ENCODE measurements at places on chromosomes 2 and 18.

DNA sequence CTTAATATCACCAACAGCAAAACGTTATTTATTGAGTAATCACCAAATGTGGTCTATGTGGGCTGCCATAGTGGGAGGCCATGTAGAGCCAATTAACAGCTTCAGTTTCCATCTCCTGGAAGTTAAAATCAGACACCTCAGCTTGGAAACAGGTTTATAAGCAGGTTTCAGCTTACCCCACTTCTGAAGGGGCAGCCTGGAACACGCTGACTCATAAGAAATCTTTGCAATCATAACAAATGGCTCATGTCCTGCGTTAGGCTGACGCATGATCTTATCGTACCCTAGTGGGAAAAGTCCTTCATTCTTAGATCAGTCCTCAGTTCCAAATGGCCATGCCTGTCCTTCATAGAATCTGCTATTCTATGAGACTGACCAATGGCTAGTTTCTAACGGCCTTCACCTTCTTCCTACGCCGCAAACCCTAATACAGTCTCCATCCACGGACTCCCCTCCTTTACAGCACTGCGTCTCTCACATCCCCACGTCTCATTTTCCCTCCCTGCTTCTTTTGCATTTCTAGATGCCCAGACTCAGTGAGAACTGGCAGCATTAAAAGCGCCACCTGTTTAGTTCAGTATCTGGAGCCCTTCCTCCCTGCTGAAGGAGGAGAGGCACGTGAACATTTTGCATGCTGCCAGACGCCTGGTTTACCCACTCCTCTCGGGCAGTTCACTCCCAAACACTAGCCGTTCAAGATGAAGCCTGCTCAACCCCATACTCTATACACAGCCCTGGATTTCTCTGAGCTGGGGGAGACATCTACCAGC, 24.2 kb upstream of the BZW1 start:
- peak; percentile 57 for DNase-seq

DNA sequence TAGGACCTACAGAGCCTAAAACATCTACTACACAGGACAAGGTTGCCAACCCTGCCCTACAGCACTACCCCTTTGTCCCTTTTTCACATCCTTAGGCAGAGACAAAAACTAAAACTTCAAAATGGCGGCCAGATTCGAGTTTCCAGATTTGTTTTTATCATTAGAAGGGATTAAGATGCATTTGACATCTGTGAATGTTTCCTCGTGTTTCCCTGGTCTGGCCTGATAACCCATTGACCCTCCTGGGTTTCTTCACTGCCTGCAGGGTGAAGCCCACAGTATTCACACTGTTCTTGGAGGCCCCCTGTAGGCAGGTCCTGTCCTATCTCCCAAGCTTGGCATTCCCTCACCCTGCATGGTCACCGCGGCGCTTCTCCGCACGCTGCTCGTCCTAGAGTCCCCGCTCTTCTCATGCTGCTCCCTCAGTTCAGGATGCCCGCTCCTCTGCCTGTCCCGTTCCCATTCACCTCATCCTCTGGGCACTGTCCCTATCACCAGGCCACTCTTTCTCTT, 67.6 kb downstream of the TPGS2 start:
- DNase-seq = no peak

GRCh38 chr2:10519394-10519740, 71.2 kb upstream of the ODC1 start:
- DNase-seq = no peak

GRCh38 chr2:112924360-112924759, 13.4 kb downstream of the IL37 start:
- no peak for DNase-seq

GRCh38 chr2:204691911-204692510, 146.7 kb downstream of the PARD3B start:
- DNase-seq = peak; percentile 39

- no peak for DNase-seq
These were observed 39.5 kb upstream of the DYNAP start for GRCh38 chr18:54551590-54551989.

GRCh38 chr2:152093464-152093863, 5.4 kb downstream of the CACNB4 start:
- no peak for DNase-seq

GRCh38 chr2:105790461-105791149, 45.9 kb downstream of the NCK2 start:
- DNase-seq = no peak

DNA sequence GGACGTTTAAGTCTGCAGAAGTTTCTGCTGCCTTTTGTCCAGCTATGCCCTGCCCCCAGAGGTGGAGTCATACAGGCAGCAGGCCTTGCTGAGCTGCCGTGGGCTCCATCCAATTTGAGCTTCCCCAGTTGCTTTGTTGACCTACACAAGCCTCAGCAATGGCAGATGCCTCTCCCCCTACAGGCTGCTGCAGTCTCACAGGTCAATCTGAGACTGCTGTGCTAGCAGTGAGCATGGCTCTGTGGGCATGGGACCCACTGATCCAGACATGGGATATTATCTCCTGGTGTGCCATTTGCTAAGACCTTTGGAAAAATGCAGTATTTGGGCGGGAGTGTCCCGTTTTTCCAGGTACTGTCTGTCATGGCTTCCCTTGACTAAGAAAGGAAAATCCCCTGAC, 726.0 kb downstream of the ERBB4 start:
- no peak for DNase-seq

GRCh38 chr2:33085646-33086045, 138.9 kb downstream of the LTBP1 start:
- no peak for DNase-seq

DNA sequence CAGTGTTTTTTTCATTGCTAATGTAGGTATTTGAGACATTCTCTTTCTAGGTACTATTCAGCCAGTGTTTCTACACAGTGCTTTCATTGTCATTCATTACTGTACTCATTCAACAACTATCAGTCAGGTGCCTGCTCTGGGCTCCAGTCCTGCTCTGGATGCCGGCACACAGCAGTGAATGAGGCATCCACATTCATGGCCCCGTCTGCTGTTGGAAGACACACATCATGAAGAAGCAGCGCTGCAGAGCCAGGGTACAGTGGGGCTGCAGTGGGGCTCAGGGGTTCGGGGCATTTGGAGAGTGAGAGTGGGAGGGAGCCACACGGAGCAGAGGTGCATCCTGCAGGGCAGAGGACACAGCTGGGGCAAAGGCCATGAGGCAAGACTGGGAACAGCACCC, 737.2 kb upstream of the RAB6C start:
- DNase-seq = no peak

DNA sequence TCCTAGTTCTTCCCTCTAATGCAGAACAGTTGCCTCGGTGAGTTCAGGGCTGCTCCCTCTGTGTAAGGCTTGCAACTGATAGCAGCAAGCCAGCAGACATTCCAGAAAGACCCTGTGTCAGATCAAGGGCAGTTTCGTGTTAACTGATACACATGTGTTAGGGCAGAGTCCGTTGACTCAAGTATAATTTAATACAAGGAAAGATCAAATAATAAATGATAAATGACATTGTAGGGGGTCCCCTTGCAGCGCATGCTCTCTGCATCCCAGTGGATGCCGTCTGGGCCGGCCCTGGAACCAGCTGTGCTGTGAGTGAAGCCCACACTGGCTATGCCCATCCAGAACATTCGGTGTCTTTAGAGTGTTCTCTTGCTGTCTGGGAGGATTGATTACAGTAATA, 180.3 kb downstream of the AGAP1 start:
- no peak for DNase-seq

All from activated CD4-positive, alpha-beta T cell treated with anti-CD3 and anti-CD28 coated beads, Interleukin-2, Interleukin-4, amounts not matched to agents 100 ng/mL and 50 ng/mL, durations not matched to agents 16 hours and 8 hours (primary cell).